DMS 273 treated with DMSO at 0.1 percent for 48 hours (cell line): ENCODE measurements at places on chromosomes 16 and 17.

- no peak for DNase-seq
These were observed 100.2 kb downstream of the CMIP start for GRCh38 chr16:81544700-81545271.

DNA sequence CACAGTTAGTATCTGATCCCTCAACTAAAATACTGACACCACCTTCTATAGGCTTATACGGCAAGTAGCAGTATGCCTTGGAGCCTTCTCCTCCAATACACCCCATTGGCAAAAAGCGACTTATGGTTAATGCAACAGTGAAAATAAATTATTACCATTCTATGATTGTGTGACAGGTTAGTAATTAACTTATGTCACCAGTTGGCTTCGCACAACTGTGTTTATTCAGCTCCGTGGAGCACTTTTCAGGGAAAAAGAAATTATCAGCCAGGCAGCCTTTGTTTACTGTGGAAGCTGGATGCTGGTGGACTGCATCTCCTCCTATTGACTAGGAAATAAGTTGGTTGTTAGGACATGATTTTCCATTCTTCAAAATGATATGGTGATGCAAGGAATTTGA is 833.8 kb upstream of the RBFOX1 start:
- no peak for DNase-seq

DNA sequence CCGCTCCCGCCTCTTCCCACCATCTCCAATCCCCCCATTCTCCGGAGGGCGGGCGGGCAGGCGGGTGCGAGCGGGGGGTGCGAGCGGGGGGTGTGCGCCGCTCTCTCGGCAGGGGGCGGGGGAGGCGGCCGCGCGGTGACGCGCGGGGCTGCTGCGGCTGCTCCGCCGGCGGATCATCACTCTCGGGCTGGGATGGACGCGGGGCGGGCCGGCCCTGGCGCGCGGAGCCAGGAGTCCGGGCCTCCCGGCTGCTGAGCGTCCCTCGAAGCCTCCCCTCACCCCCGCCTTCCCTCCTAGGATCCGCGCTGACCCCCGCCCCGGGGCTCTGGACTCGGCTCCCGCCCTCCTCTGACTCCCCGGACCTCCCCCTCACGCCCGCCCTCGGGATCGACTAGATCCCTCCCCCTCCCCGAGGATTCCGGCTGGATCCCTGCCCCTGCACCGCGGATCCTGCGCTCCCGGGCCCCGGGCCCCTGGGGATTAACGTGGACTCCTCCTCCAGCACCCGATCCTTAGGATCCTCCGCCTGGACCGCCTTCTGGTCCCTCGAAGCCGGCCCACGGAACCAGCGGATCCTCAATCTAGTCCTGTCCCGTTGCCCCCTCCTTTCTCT is 946 bp upstream of the TMEM256 start:
- DNase-seq, result no peak

- DNase-seq, result no peak
These were observed 95.2 kb upstream of the CIBAR2 start for GRCh38 chr16:85207357-85207921.

- DNase-seq, result no peak
These were observed 242.0 kb downstream of the FTO start for GRCh38 chr16:53945996-53946395.
